Stimulated activated CD8-positive, alpha-beta memory T cell treated with anti-CD3 and anti-CD28 coated beads, Interleukin-7, amount 100 ng/mL, for 1 hour (primary cell): ENCODE measurements at places on chromosomes 12 and 14.

DNA sequence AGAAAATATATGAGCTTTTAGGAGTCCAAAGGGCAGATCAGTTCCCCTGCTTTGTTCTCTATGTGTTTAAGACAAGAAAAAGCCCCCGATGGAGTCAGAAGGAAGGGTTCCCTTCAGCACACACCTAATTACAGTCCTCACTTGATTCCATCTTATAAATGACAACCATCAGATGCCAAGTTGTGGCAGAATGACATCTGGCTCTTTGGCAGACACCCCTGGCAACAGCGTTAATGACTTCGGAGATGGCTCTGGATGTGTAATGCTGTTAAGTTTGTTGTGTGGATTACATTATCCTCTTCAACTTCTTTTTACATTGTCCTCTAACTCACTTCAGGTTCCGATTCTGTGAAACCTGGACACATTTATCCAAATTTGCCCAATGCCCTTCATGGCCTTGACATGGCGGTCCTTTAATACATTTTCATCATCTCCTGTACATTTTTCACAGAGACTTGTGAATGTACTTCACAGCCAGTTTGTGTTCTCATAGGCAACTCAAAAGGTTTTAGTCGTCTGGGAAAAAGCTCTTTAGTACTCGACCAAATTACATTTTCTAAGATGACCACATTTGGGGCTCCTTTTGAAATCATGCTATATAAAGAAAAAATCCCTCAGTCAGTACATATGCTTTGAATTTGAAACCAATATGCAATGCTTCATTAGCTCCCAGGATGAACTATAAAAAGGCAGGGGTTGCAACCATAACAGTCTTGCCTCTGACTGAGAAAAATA, 667.8 kb downstream of the NOVA1 start:
- DNase-seq = no peak

DNA sequence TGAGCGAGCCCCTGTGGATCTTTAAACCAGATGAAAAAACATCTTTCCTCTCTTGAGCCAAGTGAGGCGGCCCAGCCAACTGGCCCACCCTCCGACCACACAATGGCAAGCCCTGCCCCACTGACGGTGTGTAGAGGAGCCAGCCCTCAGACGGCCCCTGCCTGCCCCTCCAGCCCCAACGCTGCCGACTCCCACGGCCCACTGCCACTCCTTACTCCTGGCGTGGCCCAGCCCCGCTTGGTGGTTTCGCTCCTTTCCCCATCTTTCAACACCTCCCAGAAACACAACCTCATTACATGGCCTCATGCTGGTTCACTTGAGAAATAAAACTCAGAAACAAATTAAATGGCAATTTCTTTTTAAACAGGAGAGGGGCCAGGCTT, 80.6 kb upstream of the DICER1 start:
- no peak for DNase-seq

- DNase-seq = no peak
Measured at GRCh38 chr14:29654901-29655550, 272.6 kb downstream of the PRKD1 start.

DNA sequence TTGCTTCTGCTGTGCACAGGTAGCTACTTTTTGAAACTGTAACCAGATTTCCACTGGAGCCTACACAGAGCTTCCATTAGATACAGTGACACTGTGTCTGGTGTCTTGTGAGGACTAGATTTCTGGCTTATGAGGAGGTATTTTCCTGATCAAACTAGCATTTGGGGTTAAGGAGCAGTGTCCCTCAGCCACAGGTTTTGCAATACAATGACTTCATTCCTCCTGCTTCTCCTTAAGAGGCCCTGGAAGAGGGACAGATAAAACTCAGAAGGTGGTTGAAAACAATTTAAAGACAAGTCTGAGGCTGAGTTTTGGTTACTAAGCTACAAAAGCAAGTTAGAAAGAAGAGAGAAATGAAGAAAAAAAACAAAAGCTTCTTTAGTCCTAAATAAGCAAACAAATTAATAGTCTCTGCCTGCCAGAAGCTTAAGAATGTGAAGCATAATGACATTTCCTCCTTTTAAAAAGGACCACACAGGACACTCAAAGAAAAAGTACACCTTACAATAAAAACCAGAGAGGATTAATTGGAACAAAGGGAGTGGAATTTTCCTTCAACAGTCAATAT, 53.0 kb downstream of the PKP2 start:
- no peak for DNase-seq

DNA sequence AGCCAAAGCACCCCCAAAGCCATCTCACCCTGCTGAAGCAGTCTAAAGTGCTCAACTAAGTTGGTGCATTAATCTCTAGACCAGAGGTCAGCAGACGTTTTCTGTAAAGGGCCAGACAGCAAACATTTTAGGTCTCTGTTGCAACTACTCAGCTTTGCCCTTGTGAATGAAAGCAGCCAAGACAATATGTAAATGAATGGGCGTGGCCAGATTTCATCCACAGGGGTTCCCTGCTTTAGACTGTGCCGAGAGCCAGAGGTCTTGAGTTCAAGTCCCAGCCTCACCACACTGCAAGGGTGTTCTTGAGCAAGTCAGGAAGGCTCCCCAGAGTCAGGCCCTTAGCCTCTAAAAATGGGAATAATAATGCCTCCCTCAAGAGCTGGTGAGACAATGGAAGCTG, 166.2 kb downstream of the CHST11 start:
- DNase-seq = no peak

- no peak for DNase-seq
Measured at GRCh38 chr14:94536836-94537235, 24.4 kb upstream of the SERPINA4 start.

GRCh38 chr14:69316449-69317101, 56.6 kb downstream of the GALNT16 start:
- DNase-seq = no peak

DNA sequence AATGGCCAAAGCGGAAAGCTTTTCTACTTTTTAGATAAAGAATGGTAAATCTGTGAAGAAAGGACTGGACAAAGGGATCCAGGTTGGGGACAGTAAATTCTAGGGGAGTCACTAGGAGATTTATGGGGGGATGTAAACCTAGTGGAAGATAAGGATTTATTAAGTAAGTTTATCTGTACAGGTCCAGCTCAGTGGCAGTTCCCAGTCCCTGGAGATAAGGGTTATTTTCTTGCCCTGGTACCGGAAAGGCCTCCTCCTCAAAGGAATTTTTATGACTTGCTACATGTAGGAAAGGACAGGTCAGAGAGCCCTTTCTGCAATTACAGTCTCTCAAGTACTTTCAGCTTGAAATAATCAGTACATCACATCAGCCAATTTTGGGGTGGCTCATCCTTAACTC, 72.6 kb upstream of the BICD1 start:
- no peak for DNase-seq

GRCh38 chr12:13161172-13161571, 35.4 kb upstream of the EMP1 start:
- DNase-seq = no peak

GRCh38 chr12:111283521-111283920, 85.4 kb downstream of the PHETA1 start:
- no peak for DNase-seq

GRCh38 chr14:77547512-77548180, 49.0 kb upstream of the ISM2 start:
- no peak for DNase-seq

DNA sequence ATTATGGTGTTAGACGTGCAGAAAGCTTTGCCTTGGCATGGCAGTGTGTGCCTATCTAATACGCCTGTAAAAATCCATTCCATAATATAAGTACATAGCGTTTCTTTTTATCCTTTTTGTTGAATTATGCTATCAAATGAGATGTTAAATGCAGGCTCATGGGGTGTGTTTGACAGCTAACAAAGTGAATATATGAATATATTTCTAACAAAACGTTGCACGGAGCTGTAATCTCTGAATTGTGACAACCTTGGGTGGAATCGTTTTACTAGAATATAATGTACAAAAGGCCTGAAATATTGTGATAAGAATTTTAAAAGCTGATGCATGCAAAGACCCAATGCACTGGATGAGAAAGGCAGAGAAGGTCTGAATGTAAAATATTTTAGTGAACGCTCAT, 763.7 kb upstream of the TMEM132C start:
- DNase-seq = no peak
